ENCODE measurements at places on chromosomes 7 and 10. TPM values are rescaled to one million over a fixed set of nuclear protein-coding genes. Genes with fewer than 3 reads are reported as not detected.

RAMP3 gene
- total RNA-seq, result 23.1 TPM

GRCh38 chr7:29044554-29044953, 86.4 kb upstream of the TRIL start:
- H3K4me3 ChIP-seq, result no peak overlapping the region
- DNase-seq, result no peak
- no peaks in the 10 kb centered on the region for H3K36me3 ChIP-seq
- no peak overlapping the region for H3K27ac ChIP-seq

PRKG1 gene
- 18.9 TPM for total RNA-seq

SPDYE5 gene
- total RNA-seq, result not detected

DNA sequence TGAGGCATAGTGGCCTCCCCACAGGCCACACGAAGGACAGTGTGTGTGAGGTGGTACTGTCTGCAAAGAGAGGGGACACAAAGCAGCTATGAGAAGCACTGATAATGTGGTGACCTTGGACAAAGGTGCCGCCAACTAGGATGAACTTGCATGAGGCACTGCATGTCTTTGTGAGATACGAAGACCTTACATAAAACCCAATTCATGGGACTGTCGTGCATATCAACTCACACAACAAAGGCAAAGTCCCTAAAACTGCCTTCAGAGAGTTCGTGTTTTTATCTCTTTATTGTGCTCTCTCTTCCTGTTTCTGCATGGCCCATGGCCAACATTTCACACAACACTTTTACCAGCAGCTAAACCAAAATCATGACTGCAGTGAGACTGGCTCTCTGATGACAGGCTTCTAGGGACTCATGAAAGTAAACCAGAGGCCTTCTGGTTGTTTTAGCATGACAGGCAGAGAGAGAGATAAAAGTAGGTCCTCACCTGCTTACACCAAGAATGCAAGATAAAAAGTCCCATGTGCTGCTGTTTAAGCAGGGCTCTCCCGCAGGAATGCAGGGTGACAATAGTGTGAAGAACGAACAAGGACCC, 347.8 kb downstream of the ELMO1 start:
- no peaks in the 10 kb centered on the region for H3K36me3 ChIP-seq
- peak; percentile 32 for DNase-seq
- H3K4me3 ChIP-seq, result no peak overlapping the region
- H3K27ac ChIP-seq, result no peak overlapping the region
- H3K27me3 ChIP-seq, result no peaks in the 10 kb centered on the region

JCAD gene
- 22.4 TPM for total RNA-seq

DNA sequence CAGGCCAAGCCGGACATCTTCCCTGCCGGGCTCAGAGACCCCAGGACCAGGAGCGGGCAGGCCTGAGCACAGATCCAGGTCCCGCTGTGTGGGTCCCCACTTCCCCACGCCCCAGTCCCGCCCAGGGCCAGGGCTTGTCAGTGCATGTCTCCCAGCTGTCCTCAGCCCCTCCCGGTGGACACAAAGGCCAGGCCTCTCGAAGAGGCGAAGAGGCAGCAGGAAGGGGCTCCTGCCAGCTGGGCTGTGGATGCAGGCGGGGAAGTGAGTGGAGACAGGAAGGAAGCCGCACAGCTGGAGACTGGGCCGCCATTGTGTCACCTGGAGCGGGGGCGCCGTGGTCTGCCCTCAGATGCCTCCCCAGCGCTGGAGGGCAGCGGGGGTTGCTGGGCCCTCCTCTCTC, 4.8 kb downstream of the GRIFIN start:
- no peak overlapping the region for H3K27ac ChIP-seq
- H3K4me1 ChIP-seq, result peaks cover 9% of the 10 kb centered on the region
- no peak overlapping the region for H3K4me3 ChIP-seq
- no peaks in the 10 kb centered on the region for H3K36me3 ChIP-seq
- no peaks in the 10 kb centered on the region for H3K27me3 ChIP-seq
